Activated CD4-positive, alpha-beta memory T cell treated with anti-CD3 and anti-CD28 coated beads, Interleukin-2, amount 10 ng/mL, durations not matched to agents 7 days and 5 days (primary cell): ENCODE measurements at places on chromosomes 2 and 18.

DNA sequence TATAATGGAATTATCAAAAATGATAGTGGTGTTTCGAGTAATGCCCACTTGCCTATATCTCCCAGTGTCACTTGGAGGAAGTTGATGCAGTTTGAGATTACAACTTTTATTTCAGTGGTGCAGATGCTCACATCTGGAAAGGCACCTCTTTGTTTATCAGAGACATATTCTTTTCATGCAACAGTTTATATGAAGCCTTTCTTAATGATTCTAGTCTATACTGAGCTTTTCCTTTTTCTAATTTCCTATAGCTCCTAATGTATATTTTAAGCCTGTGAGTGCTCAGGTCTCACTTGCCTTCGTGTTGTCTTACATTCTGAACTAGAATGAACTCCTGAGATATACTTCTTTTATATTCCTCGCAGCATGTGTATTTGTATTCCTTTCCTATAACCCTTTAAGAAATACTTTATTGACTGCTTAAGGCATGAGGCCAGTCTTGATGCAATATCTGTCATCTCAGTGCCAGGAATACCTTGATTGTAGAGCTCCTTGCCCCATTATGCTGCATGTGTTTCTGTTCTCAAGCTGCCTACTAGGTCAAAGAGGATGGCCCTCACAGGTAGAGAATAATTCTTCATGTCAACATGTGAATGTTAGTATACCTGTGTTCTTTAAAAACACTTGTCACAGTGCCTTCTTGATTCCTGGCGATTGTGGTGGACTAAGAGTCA lies 52.6 kb downstream of the VRK2 start:
- no peak for DNase-seq

DNA sequence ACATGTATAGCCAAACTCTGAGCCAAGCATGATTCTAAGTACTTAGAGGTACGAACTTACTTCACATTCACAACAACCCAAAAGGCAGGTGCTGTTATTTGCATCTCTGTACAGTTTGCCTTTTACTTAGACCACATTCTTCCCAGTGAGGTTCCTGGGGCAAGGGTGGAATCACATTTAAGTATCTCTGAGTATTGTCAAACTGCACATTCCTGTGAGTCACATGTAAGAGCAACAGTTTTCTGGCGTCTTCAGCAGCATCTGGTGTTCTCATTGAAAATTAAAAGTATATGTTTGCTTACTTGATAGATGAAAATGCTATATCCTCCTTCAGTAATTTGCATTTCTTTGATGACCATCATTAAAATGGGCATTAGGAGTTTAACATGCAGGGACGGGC lies 119.1 kb downstream of the UXS1 start:
- DNase-seq = no peak

- DNase-seq = no peak
These were observed 134.4 kb upstream of the LTBP1 start for GRCh38 chr2:32812316-32812715.

GRCh38 chr2:66240286-66240685 lies 194.6 kb upstream of the MEIS1 start:
- DNase-seq = no peak

DNA sequence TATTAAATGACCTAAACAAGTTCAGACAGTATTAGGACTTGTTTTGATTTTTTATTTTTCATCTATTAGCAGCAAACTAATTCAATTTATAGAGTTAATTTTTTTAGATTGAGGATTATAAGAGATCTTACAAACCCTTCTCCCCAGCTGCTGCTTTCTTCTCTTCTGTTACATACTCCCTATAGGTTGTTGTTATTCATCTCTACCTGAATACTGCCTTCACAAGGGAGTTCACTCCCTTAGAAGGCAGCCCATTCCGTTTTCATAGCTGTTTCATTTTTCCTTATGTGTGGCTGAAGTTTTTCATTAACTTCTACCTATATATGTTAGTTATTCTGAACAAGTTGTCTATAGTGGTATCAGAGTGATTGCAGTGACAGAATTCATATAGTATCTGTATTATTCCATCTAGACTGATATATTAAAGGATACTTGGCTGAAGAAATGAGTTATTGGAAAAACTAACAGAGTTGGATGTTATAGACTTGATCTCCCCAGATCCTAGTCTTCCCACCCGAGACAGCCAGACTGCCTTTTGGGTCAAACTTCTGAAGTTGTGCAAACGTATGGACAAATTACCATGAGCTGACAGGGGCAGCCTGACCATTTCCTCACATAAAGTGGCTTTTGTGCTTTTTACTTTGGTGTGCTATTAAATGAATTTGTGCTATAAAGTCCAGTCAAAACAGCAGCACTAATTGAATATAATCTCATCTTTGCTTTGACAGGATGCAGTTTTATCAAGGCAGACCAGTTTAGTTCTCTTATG lies 8.7 kb downstream of the GLS start:
- DNase-seq = no peak
